Thyroid gland (tissue), 4 donors: ENCODE measurements at places on chromosomes 3 and 15. TPM values are rescaled to one million over a fixed set of nuclear protein-coding genes. Genes with fewer than 3 reads are reported as not detected.

The RAB7A gene
- total RNA-seq, result 109 TPM

The DOCK3 gene
- total RNA-seq, result 54.2 TPM

The PPP1R14D gene
- total RNA-seq, result not detected

The QRICH1 gene
- total RNA-seq, result 95.1 TPM

The TLR9 gene
- total RNA-seq, result not detected

The ZNF860 gene
- total RNA-seq, result 1.3 TPM

The SNX22 gene
- 102 TPM for total RNA-seq

The CLDN16 gene
- 3.3 TPM for total RNA-seq

The SI gene
- not detected for total RNA-seq

GRCh38 chr15:38531509-38531908, 33.1 kb downstream of the RASGRP1 start:
- DNase-seq, result no peak

DNA sequence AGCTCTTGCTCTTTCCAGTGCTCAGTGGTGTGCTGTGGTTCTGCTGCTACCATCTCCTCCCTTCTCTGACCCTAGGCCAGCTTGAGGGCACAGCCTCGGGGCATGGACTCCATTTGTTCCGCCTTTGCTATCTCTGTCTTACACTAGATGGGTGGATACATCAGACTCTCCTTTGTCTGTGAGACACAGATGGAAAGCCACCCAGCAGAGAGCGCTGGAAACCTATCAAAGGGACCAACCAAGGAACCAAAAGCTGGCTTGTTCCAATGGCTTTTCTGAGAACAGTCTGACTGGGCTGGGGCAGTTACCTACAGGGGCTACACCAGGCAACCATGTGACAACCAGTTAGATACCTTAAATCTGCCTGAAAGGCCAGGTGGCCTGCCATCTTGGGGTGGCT, 63.8 kb downstream of the NPTN start:
- DNase-seq, result no peak

- DNase-seq, result no peak
These were observed 37.9 kb downstream of the TJP1 start for GRCh38 chr15:29784413-29784812.

- peak; percentile 44 for DNase-seq
These were observed 16.4 kb downstream of the CHST13 start for GRCh38 chr3:126540342-126540849.

- no peak for DNase-seq
These were observed 208.4 kb downstream of the TNIK start for GRCh38 chr3:171251835-171252234.

- DNase-seq, result peak; percentile 63
These were observed at the start of gene GABRA5 for GRCh38 chr15:26866298-26867199. Gene GABRA5, plus strand, starts transcription at chr15:26867062. Its CDS starts 2,187 bp downstream, at chr15:26869249.

DNA sequence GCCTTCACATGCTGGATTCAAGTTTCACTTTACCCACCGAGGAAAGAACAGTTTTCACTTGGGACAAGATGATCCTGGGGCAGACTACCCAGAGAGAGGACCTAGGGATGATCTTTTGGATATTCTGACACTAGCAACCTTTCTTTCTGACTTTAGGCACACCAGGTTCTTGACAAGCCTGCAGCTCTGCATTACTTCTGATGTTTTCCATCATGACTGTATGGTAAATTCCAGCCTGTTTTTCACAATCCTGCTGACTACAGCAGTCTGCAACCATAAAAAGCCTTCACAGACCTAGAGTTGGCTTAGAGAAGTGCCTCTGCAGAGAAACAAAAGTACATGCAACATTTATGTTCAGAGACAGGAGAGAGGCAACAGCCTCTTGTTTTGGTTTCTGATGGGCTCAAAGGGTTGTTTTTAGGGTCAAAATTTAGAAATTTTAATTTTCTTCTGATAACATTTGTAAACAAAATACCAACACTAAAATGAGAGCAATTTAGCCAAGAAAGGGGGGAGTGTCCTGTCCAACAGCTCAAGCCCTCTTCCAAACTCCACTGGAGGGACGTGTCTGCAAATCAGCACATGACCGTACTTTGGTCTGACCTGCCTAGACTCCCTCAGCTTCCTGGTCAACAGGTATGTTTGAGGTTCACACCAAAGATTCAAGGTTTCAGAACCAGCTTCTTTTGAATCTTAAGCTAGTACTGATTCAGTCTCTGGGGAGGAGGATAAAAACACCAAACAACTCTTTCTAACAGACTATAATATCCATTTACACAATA, 799 bp downstream of the ABI3BP start:
- peak; percentile 62 for DNase-seq

- no peak for DNase-seq
These were observed 563.5 kb upstream of the CCDC54 start for GRCh38 chr3:106813742-106814141.

DNA sequence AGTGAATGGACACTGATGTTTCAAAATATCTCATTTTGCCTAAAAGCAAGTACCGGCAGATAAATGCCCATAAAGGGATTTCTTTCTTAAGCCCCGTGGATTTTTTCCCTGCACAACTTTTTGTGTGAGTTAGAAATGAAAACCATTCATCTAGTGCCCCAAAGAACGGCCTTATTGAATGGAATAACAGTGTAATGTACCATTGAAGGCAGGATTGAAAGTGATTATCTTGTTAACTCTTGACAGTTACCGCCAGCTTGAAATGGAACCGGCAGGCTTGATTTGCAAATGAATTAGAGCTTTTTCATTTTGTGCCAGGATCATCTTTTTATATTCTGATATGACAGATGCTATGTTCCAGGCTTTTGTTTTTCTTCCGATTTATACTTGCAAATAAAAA, 162.2 kb downstream of the RSRC1 start:
- DNase-seq, result no peak

DNA sequence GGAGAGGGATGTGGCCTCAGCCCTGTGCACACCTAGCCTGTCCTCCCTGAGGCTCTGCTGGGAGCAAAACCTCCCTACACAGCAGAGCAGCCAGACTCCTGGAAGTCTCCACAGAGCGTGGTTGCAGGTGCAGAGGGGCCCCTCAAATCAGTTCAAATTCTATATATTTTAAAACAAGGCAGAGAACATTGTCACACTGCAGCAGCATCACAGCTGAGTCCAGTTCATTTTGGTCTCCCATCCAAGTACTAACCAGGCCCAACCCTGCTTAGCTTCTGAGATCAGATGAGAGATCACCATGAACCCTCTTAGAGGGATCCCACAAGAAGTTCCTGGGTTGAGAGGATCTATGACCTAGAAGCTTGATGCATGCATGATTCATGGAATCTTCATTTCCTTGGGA, 331.0 kb upstream of the RGMA start:
- DNase-seq, result no peak

DNA sequence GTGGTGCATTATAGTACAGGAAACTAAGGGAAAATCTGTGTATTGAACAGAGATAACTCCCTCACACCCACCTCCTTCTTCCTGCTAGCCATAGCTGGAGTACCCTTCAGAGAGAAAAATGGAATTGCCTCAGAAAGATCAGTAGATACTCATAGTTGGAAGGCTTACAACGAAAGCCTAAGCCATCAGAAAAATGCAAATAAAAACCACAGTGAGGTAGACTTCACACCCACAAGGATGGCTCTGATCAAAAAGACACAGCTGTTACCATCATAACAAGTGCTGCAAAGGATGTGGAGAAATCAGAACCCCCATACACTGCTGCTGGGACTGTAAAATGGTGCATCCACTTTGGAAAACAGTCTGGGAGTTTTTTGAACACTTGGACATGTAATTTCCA, 7.4 kb upstream of the DLG1 start:
- no peak for DNase-seq

DNA sequence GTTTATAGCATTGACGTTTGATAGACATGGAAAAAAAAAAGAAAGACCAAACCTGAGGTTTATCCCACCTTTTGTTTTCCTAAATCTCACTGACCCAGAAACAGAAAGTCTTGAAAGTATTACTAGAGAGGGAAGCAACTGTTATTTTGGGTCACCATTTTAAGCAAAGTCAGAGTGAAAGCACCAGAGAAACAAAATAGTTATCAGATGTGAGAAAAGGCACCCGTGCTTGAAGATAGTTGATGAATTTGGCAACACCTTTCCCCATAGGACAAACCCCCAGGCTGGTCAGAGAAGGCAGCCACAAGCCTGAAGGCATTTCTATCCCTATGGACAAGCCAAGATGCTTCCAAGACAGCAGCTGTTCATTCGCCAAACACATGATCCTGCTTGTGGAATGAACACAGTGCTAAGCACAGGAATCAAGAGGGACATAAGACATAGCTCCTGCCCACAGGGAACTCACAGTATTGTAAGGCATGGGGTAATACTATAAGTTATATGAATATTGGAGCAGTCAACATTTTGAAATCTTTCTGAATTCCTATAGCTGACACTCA, 170.9 kb downstream of the ERC2 start:
- no peak for DNase-seq

DNA sequence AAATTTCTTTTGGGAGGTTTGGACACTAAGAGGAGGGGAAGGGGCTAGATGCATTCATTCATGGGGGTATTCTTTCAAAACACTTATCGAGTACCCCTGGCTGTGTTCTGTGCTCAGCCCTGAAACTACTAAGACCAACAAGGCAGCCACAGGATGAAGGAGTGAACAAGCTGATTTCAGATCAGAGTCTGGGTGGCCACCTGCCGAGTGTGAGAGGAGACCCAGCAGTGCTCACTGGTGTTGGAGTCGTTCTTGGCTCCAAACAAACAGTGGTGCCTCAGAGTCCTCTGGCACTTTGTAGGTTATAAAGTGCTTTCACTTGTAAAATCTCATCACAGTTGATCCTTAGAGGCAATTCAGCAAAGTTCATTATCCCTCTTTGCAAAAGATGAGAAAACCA, 48.8 kb upstream of the CMTM8 start:
- DNase-seq, result no peak

DNA sequence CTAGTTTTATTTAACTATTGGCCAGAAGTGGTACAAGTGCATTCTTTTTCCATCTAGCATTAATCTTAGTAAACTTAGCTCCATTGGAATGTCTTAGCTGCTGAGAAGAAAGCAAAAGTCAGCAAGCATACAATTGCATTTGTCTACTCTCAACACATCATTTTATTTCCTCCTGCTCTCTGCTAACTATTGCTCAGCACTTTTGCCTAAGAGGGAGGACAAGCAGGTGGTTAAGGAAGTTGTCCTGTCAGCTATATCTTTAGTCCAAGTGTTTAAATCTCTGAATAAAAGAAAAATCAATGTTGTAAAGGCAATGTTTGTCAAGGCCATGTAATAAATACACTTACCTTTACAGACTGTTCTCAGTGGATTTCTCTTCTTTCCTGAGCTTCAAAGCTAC, 51.0 kb downstream of the FHIT start:
- no peak for DNase-seq

DNA sequence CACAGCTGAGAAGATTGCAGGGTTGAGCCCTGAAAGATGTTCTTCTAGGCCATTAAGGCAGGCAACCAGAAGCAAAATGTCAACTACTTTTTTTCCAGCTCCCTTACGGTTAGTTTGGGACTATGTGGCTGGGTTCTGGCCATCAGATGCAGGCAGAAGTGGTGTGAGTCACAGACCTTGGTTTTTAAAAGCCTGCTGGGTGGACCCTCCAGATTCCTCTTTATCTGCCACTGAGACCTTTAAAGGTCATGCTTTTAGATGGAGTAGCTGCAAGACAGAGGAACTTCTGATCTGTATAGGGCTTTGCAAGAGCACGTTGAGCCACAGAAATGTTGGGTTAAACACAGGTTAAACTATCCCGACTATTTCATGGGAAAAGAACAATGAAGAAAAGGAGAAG, 102.9 kb downstream of the CHST2 start:
- no peak for DNase-seq

DNA sequence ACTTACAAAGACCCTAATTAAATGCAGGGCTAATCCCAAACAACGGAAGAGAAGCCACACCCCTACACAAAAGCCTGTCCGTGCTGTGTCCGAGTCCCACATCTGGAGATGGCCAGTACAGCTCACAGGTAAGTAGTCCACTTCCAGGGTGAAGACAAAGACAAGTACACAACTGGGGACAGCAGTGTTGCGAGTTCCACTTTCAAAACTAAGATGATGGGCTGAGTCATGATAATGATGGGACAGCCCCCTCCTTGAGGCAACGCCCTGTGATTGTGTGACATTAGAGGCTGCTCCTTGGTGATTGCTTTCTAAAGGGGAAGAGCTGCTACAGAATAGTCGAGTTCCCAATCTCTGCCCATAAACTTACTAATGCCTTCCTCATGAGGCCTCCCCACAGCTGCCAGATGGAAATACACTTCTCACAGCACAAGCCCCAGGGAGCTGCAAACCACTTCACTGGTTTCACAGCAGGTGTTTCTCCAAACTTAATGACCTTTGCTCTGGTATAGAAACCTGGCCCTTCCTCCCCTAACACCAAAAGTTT, 27.6 kb downstream of the RFT1 start:
- DNase-seq, result no peak

DNA sequence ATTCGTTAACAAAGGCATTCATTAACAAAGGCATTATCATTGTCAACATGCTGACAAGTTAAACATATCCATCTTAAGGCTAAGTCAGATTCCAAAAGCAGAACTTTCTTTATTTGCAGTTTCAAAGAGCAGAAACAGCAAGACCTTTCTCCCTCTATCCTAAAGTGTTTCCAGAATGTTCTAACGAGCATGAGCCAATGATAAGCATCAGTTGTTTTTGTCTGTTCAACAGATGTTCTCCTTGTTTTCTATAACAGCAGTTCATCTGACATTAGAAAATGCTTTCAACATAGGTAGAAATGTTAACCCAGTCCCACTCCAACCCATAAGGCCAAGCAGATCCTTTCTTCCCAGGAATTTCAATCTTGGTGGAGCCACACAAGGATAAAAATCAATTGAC, 77.6 kb upstream of the POMGNT2 start:
- DNase-seq, result no peak

- no peak for DNase-seq
These were observed 100.0 kb downstream of the THBS1 start for GRCh38 chr15:39680868-39681267.

DNA sequence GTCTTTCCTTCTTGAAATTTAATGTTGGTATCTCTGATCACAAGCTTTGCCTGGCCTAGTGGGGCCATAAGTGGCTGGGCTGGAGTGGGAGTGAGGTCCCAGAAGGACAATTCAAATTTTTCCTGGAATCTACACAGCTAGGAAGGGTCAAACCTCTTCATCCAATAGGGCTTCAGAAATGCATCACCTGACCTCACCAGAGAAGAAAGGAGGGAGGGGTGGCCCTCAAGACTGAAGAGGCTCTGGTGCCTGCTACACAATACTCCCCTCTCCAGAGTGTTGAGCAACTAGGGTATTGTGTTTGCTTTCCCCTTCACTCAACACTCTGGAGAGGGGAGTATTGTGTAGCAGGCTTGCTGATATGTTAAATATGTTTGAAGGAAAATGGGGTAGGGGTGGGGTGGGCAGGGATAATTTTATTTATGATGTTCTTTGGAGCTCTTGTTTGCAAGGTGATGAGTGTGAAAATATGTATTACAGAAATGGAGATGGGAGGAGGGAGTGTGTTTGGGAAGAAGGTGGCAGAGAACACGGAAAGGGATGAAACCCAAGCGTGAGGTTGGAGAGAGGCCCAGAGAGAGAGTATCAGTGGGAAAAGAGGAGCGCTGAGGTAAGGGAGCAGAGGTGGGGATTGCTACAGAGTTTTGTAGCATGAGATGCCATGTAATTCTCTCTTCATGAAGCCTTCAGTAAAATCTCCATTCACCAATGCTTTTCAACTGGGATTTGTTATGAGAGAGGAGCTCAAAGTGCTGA, 5.7 kb upstream of the KLHL24 start:
- peak; percentile 30 for DNase-seq
